Peyer's patch (tissue), 4 donors: ENCODE measurements at places on chromosomes 5 and 9.

DNA sequence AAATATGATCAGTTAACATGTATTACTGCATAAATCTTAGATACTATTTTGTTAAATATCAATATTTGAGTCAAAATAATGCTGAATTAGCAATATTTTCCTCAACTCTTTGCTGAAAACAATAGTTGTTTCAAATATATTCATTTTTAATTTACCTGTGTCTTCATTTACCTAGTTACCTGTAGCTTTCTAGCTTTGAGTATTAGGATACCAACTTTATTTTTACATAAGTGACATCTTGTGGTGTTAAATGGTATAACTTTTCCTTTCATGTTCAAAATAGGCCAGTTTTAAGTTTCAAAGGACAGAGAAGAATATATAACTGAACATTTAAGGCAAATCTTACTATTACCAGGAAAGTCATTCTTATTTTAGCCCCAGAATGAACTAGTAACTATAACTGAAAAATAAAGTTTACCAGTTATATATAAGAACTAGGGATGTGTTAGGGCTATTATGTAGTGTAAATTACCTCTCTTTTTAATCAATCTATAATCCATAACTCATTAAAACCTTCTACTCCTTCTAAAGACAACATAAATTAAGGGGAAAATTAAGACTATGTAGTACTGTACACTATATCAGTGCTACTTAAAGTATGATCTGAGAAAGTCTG lies 25.3 kb downstream of the AP3B1 start:
- DNase-seq, result no peak

DNA sequence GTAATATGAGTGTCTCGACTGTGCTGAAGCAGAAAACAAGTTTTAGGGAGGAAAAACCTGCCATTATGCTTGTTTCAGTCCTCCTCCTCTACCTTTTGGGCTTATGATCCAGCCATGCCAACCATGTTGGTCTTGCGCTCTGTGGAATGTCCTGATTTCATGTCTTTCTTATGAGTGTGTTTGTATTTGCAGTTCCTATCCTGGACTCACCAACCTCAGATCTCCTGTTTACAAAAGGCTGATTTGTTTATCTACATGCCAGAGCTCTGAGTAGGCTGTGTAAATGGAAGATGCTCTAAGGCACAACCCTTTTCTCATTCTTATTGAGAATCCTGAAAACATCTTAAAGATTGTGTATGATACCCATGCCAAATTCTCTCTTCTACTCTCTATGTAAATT lies 138.6 kb downstream of the ARHGEF28 start:
- DNase-seq, result no peak

GRCh38 chr9:130114741-130115140 lies 57.5 kb upstream of the NCS1 start:
- DNase-seq, result no peak

DNA sequence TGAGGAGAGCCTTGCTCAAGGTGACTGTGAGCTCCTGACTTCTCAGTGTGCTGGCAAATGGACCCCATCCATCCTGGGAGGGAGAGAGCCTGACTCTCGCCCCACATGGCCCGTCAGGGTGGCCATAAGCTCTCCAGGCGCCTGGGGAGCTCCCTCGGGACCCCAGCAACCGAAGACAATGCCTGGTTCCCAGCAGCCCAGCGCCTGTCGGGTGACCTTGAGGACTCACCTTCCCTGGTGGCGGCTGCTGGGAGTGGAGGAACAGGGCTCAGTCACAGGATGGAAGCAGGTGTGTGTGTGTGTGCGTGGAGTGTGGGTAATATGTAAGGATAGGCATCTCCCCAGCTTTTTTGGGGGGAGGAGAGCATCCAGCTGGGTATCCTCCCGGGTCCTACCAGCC lies 190.3 kb downstream of the MELK start:
- no peak for DNase-seq

DNA sequence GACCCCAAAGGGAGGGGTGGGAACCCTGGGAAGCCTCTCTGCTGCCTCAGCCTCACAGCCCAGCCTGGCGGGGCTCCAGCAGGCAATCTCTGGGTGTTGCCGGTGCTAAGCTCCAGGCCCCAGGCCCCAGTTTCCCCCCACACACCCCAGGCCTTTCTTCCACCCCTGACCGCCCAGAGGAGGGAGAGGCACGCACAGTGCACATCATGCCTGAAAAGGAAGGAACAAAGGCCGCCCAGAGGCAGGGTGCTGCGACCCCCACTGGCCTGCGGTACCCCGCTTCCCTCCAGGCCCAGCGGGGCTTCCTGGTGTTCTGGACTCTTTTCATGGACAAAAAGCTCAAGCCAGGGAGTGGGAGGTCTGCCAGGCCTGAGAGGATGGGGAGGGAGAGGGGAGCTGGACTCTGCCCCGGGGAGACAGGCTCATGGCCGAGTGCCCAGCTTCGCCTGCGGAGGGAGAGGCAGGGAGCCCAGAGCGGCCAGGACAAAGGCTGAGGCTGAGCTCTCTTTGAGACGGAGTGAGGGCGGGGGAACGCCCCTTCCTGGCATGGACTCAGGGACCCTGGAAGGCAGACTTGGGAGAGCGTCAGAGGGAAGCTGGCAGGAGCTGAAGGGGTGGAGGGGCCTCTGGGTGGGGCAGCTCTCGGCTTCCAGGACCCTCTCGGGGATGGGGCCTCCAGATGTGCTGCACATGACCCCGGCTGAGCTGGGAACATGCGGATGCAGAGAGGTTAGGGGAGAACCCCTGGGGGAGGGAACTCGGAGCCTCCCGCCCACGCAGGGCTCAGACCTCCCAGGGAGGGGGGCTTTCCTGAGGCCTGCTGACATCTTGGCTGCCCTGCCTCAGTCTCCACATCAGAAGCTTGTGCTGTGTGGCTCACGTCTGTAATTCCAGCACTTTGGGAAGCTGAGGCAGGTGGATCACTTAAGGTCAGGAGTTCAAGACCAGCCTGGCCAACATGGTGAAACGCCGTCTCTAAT lies 1.8 kb upstream of the ENTPD2 start:
- peak; percentile 37 for DNase-seq

GRCh38 chr5:127813633-127814587 lies 110.7 kb downstream of the CCDC192 start:
- no peak for DNase-seq

- DNase-seq, result peak; percentile 55
Observed at GRCh38 chr5:124661317-124662141, 84.9 kb downstream of the ZNF608 start.

GRCh38 chr9:81798606-81799005 lies 109.3 kb upstream of the TLE1 start:
- no peak for DNase-seq

- DNase-seq, result no peak
Observed at GRCh38 chr5:171152382-171152781, 156.7 kb upstream of the TLX3 start.
